ENCODE measurements at places on chromosomes 12 and 14.

GRCh38 chr14:58638231-58639197 is 752 bp downstream of the DACT1 start:
- no peak for DNase-seq

- no peak for DNase-seq
Observed at GRCh38 chr12:2118481-2119255, 65.9 kb downstream of the CACNA1C start.

DNA sequence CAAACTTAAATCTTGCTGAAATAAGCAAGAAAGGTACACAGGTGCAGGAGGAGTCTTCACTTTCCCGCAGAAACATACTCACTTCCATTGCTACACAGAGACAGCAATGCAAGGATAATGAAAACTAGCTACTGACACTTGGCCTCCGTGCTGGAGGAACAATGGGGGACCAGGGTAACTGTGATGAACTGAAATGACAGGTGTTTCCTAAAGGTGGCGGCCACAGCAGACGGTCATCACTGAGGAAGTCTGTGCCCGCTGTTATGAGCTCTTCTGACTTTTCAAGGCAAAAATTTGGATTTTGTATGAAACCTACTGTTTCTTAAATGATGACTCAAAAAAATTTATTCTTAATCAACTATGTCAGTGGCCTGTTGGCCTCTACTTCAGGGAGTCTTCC is 189.4 kb downstream of the CACNA1C start:
- DNase-seq = no peak

DNA sequence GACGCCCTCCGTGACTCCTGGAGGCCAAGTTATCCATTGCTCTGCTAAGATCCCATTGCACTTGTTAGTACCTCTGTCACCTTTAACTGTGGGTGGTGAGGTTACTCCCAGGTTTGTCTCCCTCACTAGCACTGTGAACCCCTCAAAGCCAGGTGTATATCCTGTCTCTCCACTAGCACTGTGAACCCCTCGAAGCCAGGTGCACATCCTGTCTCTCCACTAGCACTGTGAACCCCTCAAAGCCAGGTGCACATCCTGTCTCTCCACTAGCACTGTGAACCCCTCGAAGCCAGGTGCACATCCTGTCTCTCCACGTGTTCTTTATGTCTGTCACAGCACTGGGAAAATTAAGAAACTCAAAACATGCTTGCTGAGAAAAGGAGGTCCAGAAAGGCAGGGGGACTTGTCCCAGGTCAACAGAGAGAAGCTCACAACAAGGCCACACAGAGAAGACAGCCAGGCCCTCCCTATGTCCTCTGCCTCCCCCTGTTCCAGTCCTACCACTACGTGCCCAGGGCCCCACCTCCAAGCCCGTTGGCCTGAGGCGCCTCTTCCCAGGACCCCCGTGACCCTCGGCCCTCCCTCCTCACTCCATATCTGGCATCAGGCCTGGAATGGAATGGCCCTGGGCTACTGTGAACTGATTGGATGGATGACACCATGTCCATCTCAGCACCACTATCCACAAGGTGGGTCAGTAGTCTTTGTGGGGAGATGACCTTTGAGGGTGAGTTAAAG is 26.4 kb upstream of the FKBP4 start:
- DNase-seq = no peak

DNA sequence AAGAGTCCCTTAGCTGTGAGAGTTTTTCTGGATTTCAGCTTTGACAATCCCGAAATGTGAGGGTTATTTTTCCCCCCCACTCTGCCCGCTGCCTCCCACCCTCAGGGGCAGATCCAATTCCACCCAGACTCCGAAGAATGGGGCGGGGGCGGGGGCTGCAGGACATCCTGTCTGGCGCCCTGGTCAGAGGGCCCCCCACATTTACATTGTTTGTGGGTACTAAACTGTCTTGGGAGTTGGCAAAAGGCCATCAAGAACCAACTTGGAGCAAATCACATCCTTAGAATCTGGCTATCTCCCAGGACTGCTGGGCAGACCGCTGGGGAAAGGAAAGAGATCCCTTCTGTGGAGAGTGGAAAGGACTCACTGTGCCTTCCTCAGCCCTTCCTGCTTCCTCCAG is 2.4 kb downstream of the EMP1 start:
- DNase-seq = no peak

DNA sequence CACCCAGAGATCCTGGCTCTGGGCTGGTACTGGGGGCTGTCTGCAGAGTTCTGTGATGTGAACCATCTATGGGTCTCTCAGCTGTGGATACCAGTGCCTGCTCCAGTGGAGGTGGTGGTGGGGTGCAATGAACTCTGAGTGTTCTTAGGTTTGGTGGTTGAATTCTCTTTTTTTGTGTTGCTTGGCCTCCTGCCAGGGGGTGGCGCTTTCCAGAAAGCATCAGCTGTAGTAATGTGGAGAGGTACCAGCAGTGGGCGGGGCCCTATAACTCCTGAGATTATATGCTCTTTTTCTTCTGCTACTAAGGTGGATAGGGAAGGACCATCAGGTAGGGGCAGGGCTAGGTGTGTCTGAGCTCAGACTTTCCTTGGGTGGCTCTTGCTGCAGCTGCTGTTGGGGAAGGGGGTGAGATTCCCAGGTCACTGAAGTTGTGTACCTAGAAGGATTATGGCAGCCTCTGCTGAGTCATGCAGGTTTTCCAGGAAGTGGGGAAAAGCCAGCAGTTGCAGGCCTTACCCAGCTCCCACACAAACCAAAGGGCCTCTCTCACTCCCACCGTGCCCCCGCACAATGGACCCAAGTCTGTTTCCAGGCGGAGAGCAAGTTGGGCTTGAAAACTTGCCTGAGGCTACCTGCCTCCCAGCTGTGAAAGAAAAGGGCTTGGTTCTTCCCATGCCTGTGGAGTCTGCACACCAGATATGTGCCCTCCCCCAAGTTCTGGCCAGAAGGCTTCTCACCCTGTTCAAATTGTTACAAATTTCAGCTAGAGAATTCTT is 18.6 kb downstream of the CCER1 start:
- no peak for DNase-seq

DNA sequence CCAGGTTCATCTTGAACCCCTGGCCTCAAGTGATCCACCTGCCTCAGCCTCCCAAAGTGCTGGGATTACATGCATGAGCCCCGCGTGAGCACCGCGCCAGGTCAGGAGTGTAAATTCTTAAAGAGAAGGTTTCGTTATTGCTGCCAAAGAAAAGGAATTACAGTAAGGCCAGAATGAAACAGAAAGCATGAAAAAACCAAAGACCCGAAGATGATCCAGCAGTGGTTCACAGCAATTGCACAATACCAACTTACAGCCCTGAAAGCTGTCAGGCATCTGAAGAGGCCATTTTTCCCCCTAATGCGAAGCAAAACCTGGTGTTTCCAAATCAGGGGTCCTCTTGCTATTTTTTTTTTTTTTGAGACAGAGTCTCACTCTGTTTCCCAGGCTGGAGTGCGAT is 10.3 kb downstream of the RBM23 start:
- no peak for DNase-seq

DNA sequence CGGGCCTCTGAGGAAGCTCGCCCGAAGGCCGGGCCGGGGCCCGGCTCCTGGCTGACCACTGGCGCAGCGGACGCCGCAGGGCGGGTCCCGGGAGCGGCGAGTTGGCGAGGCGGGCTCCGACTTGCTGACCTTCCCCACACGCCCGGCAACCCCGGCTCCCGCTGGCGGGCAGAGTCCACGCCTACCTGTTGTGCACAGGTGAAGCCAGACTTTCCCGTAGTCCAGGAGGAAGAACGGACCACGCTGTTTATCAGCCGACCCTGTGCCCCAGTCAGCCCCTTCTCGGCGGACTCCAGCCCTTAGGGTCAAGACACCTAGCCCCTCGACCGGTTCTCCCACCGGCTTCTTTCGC is 407 bp downstream of the HEATR5A start:
- no peak for DNase-seq

DNA sequence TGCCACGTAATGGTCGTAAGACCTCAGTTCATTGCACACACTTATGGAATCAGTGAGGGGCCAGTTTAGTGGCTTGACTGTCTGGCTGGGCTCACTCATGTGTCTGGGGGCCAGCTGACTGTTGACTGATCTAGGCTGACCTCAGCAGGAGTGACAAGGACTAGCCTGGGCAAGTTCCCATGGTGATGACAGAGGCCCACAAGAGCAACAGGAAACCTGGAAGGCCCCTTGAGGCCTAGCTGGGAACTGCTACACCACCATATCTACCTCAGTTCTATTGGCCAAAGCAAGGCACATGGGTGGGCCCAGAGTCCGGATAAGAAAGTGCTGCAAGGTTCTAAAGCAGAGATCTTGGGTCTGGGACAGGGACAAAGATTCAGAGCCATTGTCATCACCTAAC is 21.3 kb upstream of the RFLNA start:
- DNase-seq = no peak

DNA sequence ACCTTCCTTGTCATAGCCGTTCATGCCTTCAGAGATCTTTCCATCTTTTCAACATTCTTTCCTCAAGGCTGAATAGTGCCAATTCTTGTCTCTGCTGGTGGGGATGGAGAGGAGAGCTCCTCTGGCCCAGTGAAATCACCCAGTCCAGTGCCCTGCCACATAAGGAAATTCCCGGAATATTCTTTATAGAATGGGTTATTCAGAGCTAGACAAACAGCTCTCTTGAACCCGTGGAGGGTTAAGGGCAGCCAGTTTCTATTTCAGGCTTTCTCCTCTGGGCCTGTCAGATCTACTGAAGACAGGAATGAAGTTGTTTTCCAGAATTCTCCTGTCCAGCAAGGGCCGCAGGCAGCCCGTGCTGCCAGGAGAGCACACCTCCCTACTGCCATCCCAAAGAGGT is 8.1 kb upstream of the NRIP2 start:
- no peak for DNase-seq

- no peak for DNase-seq
Observed at GRCh38 chr14:61285364-61285763, 4.2 kb upstream of the TMEM30B start.

GRCh38 chr12:105294886-105295479 is 35.5 kb upstream of the C12orf75 start:
- DNase-seq = no peak

DNA sequence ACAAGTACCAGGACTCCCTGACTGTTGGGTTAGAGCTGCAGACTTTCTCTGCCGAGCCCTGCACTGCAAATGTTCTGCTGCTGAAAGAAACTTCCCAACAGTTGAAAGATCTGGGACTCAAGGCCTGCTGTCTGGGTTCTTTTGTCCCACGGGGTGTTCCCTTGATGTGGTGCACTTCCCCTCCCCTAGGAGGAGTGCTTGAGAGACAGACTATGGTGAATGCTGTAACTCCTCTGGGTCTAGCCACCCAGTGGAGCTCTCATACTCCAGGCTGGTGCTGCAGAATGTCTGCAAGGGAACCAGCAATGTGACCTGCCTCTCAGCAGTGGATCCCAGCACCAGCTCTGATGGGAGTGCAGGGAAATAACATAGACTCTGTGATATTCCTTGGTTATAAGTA is 129.2 kb upstream of the SLCO1B1 start:
- no peak for DNase-seq

Data from stimulated activated CD4-positive, alpha-beta T cell treated with anti-CD3 and anti-CD28 coated beads, Interleukin-1b, Interleukin-23, amount 100 ng/mL, for 1 hour (primary cell).